Trophoblast cell (in vitro differentiated cells and primary cell): ENCODE measurements at places on chromosomes 3 and 15.

- no peak for DNase-seq
These were observed 567.1 kb downstream of the EDEM1 start for GRCh38 chr3:5754602-5755001.

DNA sequence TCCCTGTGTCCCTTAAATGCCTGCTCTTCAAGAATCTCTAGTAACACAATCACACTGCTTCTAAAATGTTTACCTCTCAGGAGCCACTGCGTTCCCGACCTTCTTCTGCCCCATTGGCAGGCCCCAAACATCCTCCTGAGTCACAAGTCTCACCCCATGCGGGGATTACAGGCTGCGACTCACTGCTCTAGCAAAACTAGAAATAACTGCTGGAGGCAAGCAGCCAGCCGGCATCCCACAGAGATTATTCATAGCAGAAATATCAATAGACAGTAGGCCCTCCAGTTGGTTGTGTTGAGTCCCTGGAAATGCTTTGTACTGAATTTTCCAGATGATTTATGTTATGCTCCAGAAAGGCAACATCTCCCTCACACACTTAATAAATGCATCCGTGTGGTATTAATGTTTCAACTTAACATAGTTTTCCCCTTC is 64.8 kb downstream of the RFTN1 start:
- DNase-seq, result peak; percentile 71

GRCh38 chr15:31396881-31397560 is 70.4 kb downstream of the KLF13 start:
- peak; percentile 83 for DNase-seq

GRCh38 chr3:142975316-142975995 is 12.0 kb upstream of the PAQR9 start:
- no peak for DNase-seq
